ENCODE measurements at places on chromosomes 11 and 22.

DNA sequence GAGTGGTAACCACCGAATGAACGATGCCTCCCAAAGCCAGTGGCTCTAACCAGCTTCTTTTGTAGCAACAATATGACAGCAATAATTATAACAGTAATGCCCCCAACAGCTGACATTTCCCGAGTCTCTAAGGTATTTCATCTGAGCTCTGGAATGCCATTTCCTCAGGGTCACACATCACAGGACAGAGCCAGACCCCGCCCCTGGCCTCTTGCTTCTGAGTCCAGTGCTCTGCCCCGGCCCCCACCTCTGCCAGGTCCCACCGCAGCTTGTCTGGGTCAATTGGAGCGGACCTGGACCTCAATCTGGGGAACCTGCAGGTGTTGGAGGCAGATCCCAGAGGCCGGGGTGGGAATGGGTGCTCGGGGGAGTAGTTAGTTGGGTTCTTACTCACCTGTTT, 63.8 kb downstream of the IGLL1 start:
- DNase-seq = no peak

DNA sequence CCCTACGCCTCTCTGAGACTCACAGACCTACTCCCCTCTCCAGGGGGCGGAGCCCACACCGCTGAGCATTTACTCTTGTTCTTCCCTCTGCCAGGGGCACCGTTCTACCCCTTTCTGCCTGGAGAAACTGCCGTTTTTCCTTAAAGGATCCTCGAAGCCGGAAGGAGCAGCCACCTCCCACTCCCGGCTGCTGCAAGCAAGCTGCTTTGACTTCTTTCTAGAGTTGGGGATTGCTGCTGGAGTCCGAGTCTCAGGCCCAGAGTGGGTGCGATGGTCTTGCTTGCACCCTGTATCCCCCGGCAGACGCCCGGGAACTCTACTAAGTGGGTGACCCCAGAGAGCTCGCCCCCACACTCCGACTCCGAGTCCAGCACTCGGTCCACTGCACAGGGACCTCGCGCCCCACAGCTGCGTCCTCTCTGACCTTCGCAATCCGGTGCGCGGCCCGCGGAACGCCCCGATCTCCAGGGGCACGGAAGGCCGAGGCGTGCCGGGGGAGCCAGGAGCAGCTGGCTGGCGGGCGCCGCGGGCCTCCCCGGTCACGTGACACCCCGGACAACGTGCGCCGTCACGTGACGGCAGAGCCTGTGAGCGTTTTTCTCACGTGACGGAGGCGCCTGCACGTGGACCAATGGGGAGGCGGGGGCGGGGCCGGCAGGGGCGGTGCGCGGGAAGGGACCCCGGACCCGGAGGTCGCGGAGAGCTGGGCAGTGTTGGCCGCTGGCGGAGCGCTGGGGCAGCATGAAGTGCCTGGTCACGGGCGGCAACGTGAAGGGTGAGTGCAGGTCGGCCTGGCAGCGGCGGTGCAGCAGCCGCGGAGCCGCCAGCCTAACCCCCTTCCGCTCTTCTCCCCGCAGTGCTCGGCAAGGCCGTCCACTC, at the start of gene RAD9A:
TSS of gene RAD9A (plus strand) at position 683 of the 879 bp plus-strand sequence. CDS start at position 742, 59 bp downstream.
- peak; percentile 98 for DNase-seq

DNA sequence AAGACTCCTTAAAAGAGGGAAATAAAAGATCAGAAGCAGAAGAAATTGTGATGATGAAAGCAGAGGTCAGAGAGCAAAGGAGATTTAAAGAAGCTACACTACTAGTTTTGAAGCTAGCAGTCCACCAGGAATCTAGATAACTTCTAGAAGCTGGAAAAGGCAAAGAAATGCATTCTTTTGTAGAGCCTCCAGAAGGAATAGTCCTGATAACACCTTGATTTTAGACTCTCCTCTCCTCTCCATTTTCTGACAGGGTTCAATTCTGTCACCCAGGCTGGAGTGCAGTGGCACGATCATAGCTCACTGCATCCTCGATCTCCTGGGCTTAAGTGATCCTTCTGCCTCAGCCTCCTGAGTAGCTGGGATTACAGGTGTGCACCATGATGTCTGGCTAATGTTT, 1187.3 kb upstream of the CNTN5 start:
- DNase-seq = no peak

DNA sequence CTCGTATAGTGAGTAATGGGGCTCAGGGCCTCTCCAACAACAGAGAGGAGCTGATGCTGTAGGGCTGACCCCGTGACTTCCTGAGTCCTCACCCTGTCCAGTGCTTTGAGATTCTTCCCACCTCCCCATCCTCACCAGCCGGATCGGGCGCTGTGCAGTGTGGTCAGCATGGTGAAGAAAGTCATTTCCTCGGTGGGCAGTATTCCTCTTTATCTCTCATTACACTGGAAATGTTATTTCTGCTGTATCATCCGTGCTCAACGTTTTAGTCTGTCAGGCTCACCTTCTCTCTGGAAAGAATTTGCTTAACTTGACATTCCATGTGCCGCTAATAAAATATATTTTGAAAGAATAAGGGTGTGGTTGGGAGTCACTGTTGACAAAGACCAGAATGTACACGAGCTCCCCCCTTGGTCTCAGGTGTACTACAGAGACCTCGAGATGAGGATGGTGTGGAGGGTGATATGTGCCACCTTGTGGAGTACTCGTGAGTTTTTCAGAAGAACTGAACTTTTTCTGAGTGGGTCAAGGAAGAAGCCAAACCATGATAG, 25.7 kb upstream of the SCGB1A1 start:
- DNase-seq = no peak

DNA sequence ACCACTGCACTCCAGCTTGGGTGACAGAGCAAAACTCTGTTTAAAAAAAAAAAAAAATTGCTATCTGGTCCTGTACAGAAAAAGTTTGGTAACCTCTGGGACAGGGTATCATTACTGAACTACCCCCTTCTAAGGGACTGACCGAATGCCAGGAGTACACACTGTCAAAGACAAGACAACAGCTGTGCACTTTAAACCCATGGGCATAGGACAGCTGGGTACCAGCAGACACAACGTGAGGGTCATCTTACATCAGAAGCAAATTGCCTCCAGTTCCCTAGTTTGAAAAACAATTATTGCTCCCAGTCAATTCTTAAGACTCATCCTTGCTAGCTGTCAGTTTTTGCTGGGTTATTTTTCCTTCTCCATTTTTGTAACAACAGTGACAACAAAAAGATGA, 17.8 kb downstream of the CD59 start:
- no peak for DNase-seq

- no peak for DNase-seq
These were observed 104.2 kb upstream of the HSD17B12 start for GRCh38 chr11:43576320-43576802.

Data from GM03348 (cell line).